ENCODE measurements at places on chromosomes 13 and 19. TPM values are rescaled to one million over a fixed set of nuclear protein-coding genes. Genes with fewer than 3 reads are reported as not detected.
A peak's percentile ranks its signal among the peaks of the same experiment; 100 is the strongest.

- DNase-seq: no peak
These were observed 3.0 kb upstream of the CCNP start for GRCh38 chr19:40229484-40229883.

GRCh38 chr19:12872941-12873890 is 8.0 kb downstream of the DNASE2 start:
- peak; percentile 86 for DNase-seq

- no peak for DNase-seq
These were observed 249.4 kb upstream of the PCDH20 start for GRCh38 chr13:61664801-61665705.

- DNase-seq: no peak
These were observed 13.4 kb downstream of the RB1 start for GRCh38 chr13:48316826-48317510.

DNA sequence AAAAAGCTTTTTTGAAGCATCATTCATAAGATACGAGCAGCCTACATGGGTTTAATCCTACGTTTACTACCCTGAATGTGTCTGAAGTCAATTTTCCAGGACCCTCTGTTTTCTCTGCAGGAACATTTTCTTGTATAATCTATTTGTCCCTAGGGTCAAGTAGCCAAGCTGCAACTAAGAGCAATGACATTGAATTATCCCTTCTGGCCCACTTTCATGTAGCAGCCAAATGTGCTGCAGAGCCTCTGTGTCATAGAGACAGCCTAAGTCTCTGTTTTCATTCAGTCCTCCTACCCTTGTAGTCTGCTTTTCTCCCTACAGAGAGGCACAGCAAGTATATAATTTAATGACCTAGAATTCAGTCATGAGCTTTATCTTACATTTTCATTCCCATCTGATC is 82.1 kb downstream of the ZAR1L start:
- no peak for DNase-seq

DNA sequence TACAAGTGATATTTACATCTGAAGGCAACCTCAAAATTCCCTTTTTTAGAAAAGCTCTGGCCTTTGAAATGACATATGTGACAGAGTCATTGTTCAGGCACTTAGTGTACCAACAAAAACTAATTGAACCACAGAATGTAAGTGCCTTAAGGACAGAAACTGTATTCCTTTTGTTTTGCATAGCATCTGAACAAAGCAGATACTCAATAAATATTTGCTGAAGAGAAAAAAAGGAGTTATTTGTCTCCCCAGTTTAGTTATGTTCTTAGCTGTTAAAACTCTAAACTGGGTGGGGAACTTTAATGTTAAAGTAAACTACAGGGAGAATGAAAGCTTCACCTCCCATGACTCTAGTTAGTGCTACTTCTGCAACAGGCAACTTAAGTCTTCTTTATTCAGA is 56.8 kb upstream of the KLF5 start:
- DNase-seq: no peak

GRCh38 chr19:3102239-3103140 is 8.3 kb downstream of the GNA11 start:
- peak; percentile 23 for DNase-seq

DNA sequence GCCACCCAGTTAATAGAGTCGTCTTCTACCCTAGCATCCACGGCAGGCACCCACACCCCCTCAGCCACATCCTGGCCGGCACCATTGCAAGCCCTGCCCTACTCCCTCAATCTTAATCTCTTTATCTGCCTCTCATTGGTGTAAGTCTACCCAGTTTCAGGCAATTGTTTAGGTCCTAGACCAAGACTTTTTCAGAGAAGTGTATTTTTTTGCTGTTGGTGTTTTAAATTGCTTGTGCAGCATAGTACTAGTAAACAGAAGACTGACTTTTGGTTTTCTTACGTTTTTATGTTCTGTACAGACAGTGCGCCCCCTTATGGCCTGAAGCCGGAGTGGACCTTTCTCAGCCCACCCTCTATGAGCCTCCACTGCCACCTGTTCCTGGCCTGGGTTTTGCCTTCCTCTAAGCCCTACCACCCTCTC is 2.3 kb upstream of the LCP1 start:
- DNase-seq: no peak

DNA sequence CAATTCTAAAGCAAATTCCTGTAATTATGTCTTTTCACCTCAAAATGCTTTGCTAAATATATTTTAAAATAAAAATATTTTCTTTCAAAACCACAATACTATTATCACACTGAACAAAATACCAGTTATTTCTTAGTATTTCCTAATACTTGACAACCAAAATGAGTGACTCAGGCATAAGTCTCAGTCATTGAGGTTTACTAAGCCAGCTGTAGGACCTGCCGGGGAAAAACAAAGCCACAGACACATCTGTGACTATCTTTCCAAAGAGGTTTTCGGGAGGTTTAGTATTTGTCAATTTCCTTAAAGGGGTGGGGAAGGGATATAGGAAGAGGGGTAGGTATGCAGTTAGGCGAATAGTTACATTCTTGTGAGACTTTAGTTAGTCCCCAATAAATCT is 3.2 kb upstream of the ZNF235 start:
- no peak for DNase-seq

GRCh38 chr19:29714953-29715700 is at the start of gene C19orf12:
TSS of gene C19orf12 (minus strand) at chr19:29715261. CDS start at chr19:29708413, 6,848 bp downstream.
- DNase-seq: peak; percentile 79

GRCh38 chr13:99388334-99388923 is 81.2 kb upstream of the GPR183 start:
- DNase-seq: no peak

DNA sequence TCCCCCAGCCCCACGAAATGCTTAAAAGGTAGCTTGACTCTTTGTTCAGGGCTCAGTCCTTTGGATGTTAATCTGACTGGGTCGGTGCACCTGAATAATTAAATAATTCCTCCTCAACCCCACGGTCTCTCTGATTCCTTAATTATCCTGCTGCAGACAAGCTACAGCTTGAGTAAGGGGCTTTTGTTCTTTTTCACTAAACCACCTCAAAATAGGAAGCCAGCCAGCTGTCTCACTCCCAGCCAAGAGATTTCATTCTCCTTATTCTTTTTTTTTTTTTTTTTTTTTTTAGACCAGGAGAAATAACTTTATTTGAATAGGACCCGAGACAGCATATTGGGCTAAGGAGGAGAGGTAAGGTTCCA is 7.9 kb upstream of the FCGBP start:
- DNase-seq: no peak

GRCh38 chr19:30046522-30046921 is 104.5 kb downstream of the URI1 start:
- DNase-seq: no peak

- DNase-seq: no peak
These were observed 32.6 kb downstream of the RUBCNL start for GRCh38 chr13:46354156-46355087.

- peak; percentile 31 for DNase-seq
These were observed 55.0 kb upstream of the EEF1AKMT1 start for GRCh38 chr13:20828539-20829364.

GRCh38 chr19:16085115-16085514 is 8.8 kb downstream of the TPM4 start:
- no peak for DNase-seq

DNA sequence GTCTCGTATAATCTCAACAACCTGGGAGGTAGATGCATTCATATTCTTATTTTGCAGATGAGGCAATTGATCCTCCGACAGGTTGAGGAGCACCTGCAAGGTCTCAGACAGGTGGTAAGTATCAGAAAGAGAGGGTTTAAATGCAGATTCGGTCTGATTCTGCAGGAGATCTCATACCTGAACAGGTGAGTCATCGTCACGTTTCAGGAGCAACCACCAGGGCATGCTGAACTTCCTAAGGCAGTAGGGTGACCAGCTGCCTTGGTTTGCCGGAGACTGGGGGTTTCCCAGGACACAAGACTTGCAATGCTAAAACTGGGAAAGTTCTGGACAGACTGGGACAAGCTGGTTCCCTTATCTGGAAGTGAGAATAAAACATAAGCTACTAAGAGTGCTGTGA is 68.8 kb upstream of the TSHZ3 start:
- DNase-seq: no peak

DNA sequence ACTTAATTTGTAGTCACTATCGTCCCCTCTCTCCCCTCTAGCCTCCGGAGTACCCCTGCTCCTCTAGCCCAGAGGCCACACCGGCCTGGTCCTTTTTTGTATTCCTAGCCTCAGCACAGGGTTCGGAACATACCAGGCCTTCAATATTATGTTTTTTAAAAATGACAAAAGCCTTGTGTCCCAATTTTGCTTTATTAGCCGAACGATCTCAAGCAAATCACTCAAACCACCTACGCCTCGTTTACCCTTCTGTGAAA is 463 bp upstream of the POMP start:
- DNase-seq: no peak

DNA sequence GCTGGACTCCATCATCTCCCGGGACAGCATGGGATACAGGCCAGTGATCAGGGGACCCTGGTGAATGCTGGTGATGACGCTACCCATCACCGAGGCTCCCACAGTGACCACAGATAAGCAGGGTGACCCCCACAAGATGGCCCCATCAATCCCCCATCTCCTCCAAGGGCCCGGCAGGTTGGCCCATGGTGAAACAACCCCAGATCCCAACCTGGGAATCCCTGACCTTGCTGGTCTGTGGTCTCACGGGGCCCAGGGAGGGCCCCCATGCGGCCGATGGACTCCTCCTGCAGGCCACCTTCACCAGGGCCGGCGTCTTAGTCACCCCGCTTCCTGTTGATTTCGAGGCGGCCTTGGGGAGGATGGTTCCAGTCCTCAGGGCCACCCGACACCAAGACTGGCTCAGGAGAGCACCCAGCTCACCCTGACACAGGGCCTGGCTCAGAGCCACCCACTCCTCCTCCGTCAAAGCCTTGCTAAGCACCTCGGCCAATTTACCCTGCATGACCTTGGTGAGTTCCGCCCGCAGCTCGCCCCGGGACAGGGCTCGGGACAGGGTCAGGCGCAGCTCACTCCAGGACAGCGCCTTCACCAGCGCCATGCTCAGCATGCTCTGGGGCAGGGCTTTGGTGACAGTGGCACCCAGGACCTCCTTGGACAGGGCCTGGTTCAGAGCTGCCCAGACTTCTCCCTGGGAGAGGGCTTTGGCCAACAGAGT is 10.0 kb downstream of the IQCN start:
- DNase-seq: peak; percentile 15

- peak; percentile 21 for DNase-seq
These were observed 5.6 kb downstream of the CACTIN start for GRCh38 chr19:3620817-3621547.

DNA sequence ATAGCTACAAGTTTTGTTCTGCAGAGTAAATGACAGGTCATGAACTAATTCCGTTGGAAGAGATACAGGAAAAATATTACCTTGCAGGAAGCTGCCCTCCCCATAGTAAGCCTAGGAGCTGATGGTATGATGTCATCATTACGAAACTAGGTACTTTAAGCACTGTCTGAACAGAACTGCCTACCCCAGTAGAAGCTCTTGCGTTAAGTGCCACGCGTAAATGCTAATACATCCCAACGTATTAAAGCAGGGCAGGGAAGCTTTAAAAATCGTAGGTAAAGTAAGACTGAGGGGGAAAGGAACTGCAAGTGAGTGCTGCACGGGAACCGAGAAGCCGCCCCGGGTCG is 572 bp downstream of the UGGT2 start:
- DNase-seq: no peak

DNA sequence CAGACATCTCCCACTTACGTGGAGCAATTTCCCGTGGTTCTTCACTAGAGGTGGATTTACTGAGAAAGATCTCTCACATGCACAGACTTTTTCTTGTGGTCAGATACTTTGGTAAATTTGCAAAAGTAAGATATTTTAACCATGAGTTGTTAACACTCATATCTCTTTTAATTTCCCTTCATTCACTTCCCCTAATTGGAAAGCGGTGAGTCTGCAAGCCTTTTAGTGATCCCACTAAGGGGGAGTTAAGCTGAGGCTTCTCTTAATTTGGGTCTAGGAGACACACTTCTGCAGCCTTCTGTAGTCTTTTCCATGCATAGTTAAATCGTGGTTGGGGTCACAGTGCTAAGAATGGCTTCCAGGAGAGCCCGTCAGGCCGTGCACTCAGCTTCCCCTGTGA is 30.7 kb upstream of the SERPINE3 start:
- no peak for DNase-seq

DGKH gene
- 2.1 TPM for polyA plus RNA-seq

ZNF726 gene
- 1.1 TPM for polyA plus RNA-seq

S1PR5 gene
- polyA plus RNA-seq: 0.33 TPM

EID2B gene
- polyA plus RNA-seq: 2.3 TPM

NCCRP1 gene
- 0.15 TPM for polyA plus RNA-seq

IGSF23 gene
- not detected for polyA plus RNA-seq

NXNL1 gene
- polyA plus RNA-seq: 0.11 TPM

YJEFN3 gene
- polyA plus RNA-seq: 2.9 TPM
